Stimulated activated CD8-positive, alpha-beta memory T cell treated with anti-CD3 and anti-CD28 coated beads, Interleukin-7, amount 100 ng/mL, for 48 hours (primary cell): ENCODE measurements at places on chromosomes 13 and 19.
A peak's percentile ranks its signal among the peaks of the same experiment; 100 is the strongest.

- peak; percentile 73 for DNase-seq
Observed at GRCh38 chr19:35346193-35347052, 1.3 kb upstream of the FFAR1 start.

- DNase-seq, result no peak
Observed at GRCh38 chr19:35236638-35237400, 8.3 kb upstream of the FAM187B start.

- no peak for DNase-seq
Observed at GRCh38 chr13:100014621-100015020, 33.0 kb downstream of the ZIC2 start.

DNA sequence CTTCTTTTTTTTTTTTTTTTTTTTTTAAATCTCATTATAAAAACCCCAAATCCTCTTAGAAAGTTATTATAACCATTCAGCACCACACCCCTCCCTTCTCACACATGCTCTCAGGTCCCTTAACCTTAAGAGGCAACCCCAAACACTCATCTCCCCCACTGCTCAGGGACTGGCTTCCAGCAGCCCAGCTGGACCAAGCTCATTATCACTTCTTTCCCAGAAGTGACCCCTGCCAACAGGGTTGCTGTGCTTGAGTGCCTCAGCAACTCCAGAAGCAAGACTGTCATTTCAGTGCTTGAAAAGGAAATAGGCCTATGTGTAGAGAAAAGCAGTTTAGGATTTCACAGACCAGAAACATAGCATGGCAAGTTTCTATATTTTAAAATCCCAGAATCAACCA lies 84.3 kb downstream of the SLAIN1 start:
- DNase-seq, result no peak

- DNase-seq, result no peak
Observed at GRCh38 chr19:48290401-48290770, 20.5 kb downstream of the ZNF114 start.

- DNase-seq, result no peak
Observed at GRCh38 chr13:30045916-30046704, 195.7 kb upstream of the UBL3 start.

DNA sequence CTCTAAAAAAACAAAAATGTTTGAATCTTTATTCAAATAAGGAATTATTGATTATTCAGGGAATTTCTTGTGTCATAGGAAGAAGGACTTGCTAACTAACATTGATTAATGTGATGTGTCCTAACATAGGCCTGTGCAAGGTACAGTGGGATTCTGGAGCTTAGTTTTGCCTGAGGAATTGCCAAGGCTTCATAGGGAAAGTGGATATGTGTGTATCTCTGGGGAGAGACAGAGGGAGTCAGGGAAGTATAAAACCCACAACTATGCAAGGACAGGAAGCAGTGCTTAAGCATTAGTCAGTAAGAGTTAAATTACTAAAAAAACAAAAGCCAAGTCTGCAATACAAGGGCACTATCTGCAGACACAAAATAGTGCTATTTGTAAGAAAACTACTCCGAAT lies 59.6 kb downstream of the WDFY2 start:
- no peak for DNase-seq

GRCh38 chr13:48885027-48885395 lies 90.7 kb upstream of the FNDC3A start:
- DNase-seq, result no peak

DNA sequence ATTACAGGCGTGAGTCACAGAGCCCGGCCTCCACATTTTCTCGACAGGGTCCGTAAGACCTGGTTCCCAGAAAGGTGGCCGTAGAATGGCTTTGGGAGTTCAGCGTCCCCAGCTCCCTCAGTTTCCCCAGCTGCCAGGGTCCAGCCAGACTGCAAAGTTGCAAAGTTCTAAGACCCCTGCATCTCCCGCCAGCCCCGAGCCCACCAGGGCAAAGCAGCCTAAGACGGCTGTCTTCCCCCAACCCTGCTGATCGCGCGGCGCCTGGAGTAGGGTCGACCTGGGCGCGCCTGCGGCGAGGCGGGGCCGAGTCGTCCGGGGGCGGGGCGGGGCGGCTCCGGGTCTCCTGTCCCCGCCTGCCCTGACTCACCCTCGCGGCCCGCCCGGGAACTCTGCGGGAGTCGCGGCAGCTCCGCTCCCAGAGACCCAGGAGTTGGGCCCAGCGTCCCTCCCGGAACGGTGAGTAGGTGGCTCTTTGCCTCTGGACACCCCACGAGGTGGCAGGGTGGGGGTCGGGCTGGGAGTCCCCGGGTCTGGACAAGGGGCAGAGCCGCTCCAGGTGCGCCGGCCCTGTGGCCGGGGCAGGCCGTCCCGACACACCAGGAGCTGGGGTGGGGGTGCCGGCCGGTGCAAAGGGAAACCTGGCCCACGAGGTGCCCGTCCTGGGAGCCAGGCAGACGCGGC lies at the start of gene LRRC8E:
Gene LRRC8E (plus strand): TSS at position 366 of the 681 bp plus-strand sequence. CDS start 7,094 bp downstream, outside the sequence.
- DNase-seq, result no peak

- no peak for DNase-seq
Observed at GRCh38 chr19:44346556-44346955, 9.9 kb downstream of the ZNF112 start.

GRCh38 chr13:76976490-76976889 lies 15.4 kb upstream of the CLN5 start:
- DNase-seq, result no peak

- DNase-seq, result no peak
Observed at GRCh38 chr13:65911546-65912193, 1318.5 kb downstream of the PCDH9 start.

DNA sequence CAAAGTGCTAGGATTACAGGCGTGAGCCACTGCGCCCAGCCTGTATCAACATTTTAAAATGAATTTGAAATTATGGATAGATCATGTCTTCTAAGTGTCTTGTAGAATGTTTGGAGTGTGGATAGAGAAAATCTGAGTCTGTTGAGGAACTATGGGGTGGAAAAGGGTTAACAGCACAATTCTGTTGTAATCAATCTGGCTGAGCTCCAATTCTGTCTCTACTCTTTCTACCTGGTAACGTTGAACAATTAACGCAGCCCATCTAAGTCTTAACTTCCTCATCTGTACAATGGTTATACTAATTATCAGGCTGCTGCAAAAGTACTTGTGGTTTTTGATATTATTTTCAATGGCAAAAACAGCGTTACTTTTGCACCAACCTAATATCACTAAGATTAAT lies 4.1 kb downstream of the FPR2 start:
- DNase-seq, result no peak

GRCh38 chr19:5880604-5881078 lies 10.3 kb upstream of the FUT5 start:
- no peak for DNase-seq

- no peak for DNase-seq
Observed at GRCh38 chr19:18457483-18458331, 19.8 kb upstream of the ISYNA1 start.

DNA sequence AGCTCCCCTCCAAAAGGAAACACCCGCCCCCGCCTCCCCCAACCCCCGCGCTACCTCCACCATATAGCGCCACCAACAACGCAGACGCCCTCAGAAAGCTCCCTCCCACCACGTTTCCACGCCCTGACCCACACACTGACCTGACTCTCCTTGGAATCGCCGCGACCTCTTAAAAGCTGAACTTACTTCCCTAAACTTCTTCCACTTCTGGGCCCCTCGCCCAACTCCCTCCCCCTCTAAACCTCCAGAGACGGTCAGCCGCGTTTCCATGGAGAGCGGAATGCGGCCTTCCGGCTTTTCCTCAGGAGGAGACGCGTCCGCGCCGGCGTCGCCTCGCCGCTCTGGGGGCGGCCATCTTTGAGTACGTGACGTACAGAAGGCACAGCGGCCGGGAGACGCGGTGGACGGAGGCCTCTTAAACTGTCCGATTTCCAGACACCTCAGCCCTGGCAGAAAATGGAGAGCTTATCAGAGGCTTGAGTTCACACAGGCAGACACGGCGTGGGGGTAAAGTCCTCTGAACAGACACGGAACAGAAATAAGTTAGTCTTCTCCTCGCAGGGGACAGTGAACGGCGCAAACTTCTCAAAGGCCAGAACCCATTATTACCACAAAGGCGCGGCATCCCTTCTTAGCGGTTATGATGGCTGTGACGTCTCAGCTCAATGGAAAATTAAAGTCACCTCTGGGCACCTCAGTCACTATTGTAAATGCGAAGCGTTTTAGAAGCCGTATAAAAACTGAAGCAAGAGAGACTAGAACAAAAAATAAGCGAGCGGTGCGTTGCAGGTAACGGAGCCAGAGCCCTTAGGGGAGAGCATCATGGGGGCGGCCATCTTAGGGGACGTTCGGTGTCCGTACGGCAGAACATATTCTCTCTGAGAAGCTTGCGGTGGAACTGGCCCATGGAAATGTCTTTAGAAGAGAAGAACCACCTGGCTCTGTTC lies at the start of gene ZNF432:
Gene ZNF432 (minus strand): TSS at position 284 of the 947 bp plus-strand sequence. CDS start 1,970 bp downstream, outside the sequence.
- peak; percentile 58 for DNase-seq

DNA sequence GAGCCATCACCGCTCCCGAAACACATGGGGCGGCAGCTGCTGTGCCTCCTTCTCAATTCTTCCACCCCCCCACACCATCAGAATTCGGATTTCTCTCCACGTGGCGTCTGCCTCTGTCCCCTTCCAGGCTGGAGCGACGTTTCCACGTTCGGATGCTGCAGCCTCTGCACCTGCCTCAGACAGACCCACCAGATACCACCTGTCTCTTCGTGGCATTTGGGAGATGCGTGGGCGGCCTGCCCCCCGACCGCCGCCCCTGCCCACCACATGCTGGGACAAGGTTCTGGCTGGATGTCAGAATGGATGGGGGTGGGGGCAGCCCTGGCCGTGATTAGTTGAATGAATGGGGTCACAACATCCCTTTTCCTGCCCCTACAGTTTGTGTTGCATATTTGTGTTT lies 90.0 kb downstream of the SLC7A1 start:
- DNase-seq, result no peak

- DNase-seq, result no peak
Observed at GRCh38 chr19:4390017-4390566, 10.3 kb downstream of the SH3GL1 start.

DNA sequence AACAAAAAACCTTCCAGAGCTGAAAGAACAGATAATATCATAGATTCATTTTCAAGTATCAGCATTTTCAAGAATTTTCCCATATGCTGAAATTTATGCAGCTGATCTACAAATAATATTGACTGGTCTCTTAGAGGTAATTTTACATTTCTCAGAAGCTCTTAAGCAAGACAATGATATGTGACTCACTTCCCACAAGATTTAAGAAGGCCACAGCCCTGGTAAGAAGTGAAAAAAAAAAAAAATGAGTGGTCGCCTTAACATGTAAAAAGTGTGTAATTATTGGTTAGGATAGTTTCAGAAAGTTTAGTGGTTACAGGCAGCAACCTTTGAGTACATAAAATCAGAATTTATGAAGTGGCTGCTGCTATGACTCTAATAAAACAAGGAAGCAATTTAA lies 54.5 kb downstream of the NUFIP1 start:
- no peak for DNase-seq

DNA sequence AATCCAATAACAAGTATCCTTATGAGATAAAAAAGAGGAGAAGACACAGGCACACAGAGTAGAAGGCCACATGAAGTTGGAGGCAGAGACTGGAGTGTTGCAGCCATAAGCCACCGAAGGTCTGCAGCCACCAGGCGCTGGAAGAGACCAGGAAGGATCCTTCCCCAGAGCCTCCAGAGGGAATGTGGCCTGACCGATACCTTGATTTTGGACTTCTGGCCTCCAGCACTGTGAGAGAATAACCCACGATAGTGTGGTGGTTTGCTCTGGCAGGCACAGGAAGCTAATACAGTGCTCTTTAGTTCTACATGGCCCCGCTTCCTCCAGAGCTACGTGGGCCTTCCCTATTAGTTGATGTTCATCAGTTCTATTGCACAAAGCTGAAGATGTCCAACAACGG lies 15.3 kb upstream of the SULT2A1 start:
- DNase-seq, result no peak

DNA sequence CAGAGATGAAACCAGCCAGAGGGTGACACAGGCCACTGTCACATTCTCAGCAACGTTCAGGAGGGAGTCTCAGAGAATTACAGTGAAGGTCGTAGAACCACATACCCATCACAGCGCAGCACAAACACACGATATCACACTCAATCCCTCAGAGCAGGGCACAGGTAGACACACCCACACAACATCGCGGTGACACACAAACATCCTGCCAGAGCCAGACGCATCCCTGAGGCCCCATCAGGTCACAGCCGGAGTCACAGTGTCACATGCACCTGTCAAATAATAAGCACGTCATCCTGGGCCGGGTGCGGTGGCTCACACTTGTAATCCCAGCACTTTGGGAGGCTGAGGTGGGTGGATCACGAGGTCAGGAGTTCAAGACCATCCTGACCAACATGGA lies 17.5 kb downstream of the ELAVL3 start:
- no peak for DNase-seq

- no peak for DNase-seq
Observed at GRCh38 chr19:7879836-7880235, 5.6 kb upstream of the PRR36 start.

- no peak for DNase-seq
Observed at GRCh38 chr19:14915116-14915515, 26.2 kb upstream of the OR7C2 start.

- no peak for DNase-seq
Observed at GRCh38 chr19:12789098-12789903, 2.0 kb upstream of the JUNB start.

DNA sequence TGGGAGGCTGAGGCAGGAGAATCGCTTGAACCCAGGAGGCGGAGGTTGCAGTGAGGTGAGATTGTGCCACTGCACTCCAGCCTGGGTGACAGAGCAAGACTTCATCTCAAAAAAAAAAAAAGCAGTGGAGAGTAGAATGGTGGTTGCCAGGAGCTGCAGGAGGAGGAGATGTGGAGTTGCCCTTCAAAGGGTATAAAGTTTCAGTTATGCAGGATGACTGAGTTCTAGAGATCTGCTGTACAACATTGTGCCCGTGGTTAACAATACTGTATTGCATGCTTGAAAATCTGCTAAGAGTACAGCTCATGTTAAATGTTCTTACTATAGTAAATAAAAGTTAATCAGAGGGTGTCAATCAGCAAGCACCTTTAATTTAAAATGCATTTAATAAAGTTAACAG lies 28.4 kb upstream of the LATS2 start:
- no peak for DNase-seq

DNA sequence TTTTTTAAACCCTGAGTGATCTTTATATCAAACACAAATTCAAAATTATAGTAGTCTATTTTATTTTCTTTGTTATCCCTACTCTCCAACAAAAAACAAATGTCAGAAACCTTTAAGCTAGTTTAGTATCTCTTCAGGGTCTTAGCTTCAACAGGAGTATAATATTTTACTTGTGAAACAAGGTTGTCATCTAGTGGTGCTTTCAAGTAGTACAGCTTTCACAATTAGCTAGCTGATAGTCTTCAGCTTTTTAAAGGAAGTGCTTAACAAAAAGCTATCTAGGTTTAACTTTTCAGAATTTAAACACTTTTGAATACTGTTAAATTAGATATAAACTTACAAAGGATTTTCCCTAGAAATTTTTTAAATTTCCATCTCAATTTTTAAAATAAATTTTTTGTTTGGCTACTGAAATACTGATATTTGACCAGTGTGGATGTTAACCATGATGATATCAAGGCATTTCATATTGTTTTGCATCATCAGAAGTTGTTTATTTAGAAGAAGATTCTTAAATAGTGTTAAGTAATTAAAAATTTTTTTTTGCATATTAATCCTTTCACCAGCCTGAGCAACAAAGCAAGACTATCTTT lies 34.2 kb downstream of the TDRD3 start:
- DNase-seq, result no peak
